Camera-type eye (tissue), 1 donor: ENCODE measurements at places on chromosomes 3 and 15. TPM values are rescaled to one million over a fixed set of nuclear protein-coding genes. Genes with fewer than 3 reads are reported as not detected.

The CCR9 gene
- not detected for total RNA-seq

The CCRL2 gene
- total RNA-seq, result 1.7 TPM

The TNFAIP8L3 gene
- total RNA-seq, result 1.4 TPM

The ALPK3 gene
- total RNA-seq, result 11.1 TPM

The LMAN1L gene
- total RNA-seq, result 3.0 TPM

The SAMD7 gene
- 22.0 TPM for total RNA-seq

The AKAP13 gene
- total RNA-seq, result 164 TPM

The THRB gene
- total RNA-seq, result 41.6 TPM

The RTP3 gene
- not detected for total RNA-seq
